ENCODE measurements at places on chromosomes 6 and 20.

DNA sequence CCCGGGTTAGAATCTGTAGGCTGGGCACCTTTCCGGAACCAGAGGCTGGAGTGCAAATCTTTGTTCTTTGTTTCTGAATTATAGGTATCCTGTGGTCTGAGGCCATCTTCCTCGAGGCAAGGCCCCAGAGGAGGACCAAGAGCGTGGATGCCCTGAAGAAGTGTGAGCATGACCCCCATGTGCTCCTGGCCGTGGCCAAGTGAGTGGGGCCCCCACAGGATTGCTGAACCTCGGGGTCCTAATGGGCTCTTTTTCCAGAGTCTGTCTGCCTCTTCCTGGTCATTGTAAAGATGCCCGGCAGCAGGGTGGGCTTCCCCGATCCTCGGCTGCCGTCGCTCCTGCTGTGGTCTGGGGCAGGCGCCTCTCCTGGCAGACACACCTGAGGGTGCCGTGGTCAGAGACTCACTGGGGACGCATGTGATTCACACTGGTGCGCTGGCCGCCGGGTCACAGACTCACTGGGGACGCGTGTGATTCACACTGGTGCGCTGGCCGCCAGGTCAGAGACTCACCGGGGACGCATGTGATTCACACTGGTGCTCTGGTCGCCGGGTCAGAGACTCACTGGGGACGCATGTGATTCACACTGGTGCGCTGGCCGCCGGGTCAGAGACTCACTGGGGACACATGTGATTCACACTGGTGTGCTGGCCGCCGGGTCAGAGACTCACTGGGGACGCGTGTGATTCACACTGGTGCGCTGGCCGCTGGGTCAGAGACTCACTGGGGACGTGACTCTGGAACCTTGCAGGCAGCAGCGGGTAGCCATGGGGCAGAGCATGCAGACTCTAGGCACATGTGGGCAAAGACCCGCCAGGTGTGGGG is 6.5 kb upstream of the C20orf204 start:
- DNase-seq: no peak

GRCh38 chr6:98467902-98468301 is 366.5 kb upstream of the POU3F2 start:
- no peak for DNase-seq

- DNase-seq: no peak
Measured at GRCh38 chr20:9160331-9160730, 91.4 kb downstream of the PLCB4 start.

- peak; percentile 40 for DNase-seq
Measured at GRCh38 chr20:2752567-2753460, 47.6 kb downstream of the CPXM1 start.

- DNase-seq: no peak
Measured at GRCh38 chr6:159594750-159595117, 98.3 kb downstream of the SOD2 start.

- no peak for DNase-seq
Measured at GRCh38 chr6:115765966-115766365, 294.7 kb downstream of the FRK start.

DNA sequence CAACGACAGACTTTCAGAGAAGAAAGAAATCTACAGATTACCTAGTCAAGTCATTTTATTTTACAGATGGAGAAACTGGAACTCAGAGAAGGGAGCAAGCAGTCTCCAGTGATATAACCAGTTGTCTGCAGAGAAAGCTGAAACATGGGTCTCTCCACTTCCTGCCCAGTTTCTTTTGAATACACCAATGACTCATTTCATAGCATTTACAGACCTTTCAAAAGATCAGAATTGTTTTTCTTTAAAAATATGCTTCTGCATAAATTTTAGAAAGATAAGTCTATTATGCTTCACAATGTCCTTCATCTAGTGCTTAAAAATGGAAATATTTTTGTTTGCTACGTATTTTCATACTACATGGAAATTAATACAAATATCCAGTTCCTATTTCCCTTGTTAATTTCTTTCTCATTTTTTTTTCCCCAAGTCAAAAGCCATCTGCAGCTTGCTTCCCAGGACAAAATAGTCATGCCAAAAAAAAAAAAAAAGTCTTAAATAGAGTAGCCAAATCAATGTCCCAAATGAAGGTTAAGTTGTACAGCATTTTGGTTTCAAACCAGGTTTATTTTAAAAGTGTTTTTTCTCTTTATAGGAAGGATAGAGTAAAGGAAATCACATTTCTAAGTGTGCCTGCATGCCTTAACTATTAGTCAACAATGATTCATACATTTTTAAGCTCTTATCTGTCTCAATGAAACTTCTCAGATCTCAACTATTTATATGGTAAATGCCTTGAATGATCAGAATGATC is 36.9 kb downstream of the ARHGAP18 start:
- DNase-seq: no peak

DNA sequence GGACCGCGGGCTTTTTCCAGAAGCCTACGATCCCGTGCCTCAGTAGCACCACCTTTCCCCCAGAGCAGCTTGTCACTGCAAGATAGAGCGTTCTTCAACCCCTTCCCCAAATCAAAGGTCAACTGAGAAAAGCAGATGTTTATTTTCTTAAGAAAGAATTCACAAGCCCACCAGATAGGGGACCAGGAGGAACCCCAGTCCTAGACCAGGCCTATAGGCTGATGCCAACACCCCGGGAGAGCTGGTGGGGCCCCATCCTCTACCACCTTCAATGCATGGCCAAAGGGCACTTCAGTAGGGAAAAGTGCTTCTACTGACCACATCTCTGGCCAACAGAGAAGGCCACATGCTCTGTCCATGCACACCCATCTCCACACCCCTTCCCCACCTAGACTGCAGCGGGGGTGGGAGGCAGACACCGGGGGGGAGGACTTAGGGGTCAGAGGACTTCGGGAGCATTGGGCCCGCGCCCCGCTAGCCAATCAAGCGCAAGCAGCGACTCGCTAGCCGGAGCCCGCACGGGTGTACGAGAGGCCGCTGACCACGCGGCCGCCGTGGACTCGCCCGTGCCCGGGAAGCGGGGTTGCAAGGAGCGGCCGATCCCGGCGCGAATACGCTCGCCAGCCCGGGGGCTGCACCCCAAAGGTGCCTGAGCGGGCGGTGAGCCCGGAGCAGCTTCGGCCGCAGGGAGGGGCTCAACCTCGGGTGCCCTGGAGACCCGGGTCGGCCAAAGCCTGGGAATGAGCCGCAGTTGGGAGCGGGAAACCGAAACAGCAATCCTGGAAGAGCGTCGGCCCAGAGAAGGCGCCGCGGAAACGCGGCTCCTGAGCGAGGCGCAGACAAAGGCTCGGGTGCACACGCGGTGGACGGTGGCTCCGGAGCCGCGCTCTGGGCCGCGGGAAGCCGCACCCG is 2.8 kb downstream of the PDE10A start:
- no peak for DNase-seq
